ENCODE measurements at places on chromosomes 4 and X.

GRCh38 chr4:87913896-87914295 is 61.6 kb upstream of the SPP1 start:
- no peak for DNase-seq

DNA sequence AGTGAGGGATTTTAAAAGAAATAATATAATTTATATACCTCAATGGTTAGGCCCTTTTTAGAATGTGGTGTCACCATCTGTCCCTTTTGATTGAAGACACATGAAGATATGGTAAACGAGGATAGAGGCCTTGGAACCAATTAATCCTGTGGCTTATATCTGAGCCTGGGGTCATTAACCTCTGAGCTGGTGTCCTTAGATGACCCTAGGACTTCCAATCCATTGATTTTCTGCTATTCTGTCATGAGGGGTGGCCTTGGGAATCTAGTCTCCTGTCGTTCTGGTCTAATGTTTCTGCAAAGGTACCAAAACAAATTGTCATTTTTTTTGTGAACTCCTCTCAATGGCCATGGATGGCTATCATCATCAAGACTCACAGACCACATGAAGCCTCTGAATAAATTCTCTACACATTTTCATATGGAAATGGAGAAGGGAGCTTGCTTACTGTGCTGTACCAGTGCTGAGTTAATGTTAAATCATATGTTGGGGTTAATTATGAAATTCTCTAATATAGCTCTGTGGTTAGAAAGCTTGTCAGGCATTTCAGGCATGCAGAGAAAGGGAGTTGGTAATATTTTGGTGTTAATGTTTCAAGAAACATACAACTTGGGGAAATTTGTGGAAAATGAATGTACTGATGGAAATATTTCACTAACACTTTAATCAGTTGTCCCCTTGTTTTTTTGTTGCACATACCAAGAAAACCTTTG is 204.2 kb upstream of the IL15 start:
- DNase-seq, result no peak

GRCh38 chr4:74370912-74371311 is 6.0 kb downstream of the EREG start:
- DNase-seq, result no peak

- no peak for DNase-seq
These were observed 162.0 kb upstream of the ATP6AP2 start for GRCh38 chrX:40418813-40419195.

DNA sequence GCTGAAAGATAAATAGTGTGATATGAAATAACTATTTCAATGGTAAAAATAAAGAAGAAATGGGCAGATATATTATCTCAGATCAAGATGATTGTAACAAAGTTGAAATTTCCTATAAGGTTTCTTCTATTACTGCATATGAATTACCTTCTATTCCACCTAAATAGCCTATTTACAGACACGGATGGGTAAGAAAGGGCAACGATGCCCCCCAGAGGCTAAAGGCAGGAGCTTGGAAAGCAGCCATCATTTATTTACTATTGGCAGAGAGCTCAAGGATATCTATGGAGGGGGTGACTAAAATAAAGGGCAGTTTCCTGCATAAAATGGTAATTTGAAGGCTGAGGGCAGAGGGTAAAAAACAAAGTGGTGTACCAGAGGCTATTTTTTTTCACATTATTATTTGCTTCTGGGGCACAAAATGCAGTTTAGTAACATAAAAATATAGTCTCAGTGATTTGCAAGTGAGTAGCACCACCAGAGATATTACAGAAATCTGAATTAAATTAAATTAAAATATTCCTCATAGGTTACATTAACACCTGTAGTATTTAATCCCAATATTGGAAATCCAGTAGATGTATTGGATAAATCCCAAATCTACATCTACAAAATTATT is 123.1 kb downstream of the BTC start:
- DNase-seq, result no peak

DNA sequence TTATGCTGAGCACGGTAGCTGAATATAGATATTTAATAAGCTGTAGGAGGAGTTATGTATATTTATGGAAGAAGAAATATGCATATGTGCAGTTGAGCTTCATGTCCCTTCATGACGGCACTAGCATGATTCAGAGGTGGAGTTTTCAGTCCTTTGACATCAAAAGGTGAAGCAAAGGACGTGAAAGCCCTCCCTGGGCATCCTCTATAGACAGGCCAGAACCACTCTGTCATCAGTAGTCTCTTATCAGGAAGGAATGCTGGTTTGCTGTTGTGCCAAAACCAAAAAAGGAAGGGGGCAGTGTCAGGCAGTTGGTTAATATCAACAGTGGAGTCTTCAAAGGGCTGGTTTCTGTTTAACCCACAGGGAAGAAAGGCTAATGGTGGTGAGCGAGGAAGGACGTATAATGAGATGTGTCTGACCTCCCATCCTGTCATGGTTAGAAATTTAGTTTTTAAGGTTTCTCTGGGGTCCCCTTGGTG is 23.5 kb upstream of the IL2 start:
- DNase-seq, result no peak

- DNase-seq, result no peak
These were observed 69.0 kb downstream of the GLRA2 start for GRCh38 chrX:14598330-14598729.

- DNase-seq, result no peak
These were observed 435.7 kb upstream of the FMR1 start for GRCh38 chrX:147476008-147476407.

GRCh38 chr4:144894573-144894972 is 203.4 kb downstream of the ANAPC10 start:
- DNase-seq, result no peak

DNA sequence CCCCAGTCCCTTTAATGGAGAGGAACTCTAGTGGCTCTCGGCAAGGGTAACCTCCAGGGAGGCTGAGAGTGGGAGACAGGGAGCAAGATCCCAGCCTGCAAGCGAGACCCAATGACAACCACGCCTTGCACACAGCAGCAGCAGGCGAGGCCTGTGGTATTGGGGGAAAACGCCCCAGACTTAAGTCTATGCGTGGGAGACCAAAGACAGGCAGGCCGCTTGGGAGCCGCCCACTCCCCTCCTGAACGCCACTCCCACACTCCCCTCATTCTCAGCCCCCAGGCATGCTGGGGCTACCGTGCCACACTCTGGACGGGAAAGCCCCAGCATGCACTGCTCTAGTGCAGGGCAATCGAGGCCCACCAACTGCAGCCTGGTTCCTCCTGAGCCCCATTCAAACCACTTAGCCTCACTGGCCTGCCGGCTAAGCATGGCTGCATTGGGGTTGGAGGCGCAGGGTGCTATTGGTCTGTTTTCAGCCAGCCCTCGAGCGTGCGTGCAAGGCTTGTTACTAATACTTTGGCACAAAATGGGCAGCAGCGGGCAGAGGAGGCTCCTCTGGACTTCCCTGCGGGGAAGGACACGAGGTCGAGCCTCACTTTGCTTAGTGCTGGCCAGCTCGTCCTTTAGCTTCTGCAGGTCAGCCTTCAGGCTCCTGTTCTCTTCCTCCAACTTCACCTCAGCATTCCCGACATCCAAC is 14.8 kb downstream of the SLC6A8 start:
- DNase-seq, result no peak

DNA sequence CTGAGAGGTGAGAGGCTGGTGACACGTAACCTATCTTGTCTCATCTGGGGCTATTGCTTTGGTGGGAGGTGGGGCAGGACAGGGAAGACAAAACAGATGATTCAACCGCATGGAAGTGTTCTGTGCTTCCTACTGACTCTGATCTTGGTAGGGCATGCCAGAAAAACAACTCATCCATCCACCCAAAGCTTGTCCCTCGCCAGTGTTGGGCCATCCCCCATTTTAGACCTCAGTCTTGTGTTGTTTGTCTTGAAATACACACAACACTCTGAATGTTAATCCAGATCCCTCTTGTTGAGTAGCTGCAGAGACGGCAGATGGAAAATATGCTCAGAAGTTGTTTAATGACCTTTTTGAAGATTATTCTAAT is 377 bp downstream of the CHRNA9 start:
- DNase-seq, result no peak

GRCh38 chr4:126776361-126776760 is 856.4 kb upstream of the INTU start:
- DNase-seq, result no peak

DNA sequence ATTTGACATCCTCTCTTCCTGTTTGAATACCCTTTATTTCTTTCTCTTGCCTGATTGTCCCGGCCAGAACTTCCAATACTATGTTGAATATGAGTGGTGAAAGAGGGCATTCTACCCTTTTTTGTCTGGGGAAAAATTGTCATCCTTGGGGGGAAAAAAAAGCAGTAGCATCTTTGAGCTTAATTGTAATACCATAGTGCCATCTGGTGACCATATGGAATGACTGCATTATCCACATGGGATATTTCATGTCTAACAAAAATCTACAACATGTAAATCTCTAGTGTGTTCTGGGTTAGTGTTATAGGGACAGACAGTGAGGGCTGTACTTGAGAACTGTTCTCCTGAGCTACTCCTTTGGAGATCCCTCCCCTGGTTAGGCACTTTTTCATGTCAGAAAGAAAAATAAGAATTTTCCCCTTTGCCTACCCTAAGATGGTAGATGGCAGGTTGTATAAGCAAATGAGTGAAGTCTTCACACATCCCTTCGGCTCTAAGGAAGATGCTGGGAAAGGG is 26.0 kb downstream of the CAPN6 start:
- DNase-seq, result no peak

- DNase-seq, result no peak
These were observed 132.4 kb downstream of the CORIN start for GRCh38 chr4:47705326-47705981.

DNA sequence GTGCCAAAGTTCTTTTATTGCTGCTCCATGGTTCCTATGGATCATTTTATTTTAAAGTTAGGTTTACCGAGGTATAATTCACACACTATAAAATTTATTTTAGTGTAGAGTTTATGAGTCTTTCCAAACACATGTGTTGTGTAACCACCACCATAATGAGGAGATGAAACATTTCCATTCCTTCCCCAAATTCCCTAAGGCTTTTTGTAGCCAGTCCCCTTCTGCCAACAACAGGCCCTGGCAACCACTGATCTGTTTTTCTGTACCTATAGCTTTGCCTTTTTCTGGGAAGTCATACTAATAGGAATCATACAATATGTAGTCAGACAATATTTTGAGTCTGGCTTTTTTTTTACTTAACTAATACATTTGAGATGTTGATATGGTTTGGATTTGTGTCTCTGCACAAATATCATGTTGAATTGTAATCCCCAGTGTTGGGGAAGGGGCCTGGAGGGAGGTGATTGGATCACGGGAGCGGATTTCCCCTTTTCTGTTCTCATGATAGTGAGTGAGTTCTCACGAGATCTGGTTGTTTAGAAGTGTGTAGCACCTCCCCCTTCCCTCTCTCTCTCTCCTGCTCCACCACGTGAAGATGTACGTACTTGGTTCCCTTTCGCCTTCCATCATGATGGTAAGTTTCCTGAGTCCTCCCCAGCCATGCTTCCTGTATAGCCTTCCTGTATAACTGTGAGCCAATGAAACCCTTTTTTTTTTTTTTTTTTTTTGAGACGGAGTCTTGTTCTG is 59.6 kb upstream of the DHX15 start:
- no peak for DNase-seq

DNA sequence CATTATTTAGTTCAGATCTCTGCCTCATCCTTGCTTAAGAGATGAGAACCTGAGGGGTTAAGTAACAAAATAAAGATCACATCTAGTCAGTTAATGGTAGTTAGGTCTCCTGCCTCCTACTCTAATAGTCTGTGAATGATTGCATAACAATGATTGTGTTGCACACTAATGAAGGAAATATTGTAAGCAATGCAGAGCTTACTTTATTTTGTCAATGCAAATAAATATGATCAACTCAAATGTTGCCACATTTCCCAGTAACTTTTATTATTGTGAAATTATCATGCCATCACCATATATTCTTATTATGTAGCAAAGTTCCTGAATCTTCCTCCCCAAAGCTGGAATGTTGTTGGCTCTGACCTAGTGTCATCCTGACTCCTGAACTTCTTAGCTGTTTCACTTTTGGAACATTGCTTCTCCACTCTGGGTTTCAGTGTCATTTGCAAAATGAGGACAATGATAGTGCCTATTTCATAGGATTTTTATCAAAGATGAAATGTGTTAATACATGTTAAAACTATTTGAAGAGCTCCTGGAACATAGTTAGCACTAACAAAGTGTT is 17.0 kb upstream of the GABRA4 start:
- no peak for DNase-seq

DNA sequence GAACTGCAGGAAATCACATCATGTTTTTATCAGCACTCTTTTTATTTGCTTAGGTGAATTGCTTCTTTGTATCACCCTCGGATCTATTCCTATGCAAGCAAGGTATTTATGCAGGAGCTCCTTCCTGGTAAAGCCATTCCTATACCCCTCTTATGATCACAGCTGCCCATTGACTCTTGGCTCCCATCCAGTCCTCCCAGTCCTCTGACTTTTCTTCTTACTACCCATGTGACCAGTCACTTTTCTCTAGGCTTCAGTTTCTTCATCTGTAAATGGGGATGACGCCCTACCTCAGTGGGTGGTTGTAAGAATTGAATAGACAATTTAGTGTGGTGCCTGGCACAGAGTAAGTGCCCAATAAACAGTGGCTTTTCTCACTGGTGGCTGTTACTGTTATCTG is 144.9 kb downstream of the FHIP1A start:
- DNase-seq, result no peak

DNA sequence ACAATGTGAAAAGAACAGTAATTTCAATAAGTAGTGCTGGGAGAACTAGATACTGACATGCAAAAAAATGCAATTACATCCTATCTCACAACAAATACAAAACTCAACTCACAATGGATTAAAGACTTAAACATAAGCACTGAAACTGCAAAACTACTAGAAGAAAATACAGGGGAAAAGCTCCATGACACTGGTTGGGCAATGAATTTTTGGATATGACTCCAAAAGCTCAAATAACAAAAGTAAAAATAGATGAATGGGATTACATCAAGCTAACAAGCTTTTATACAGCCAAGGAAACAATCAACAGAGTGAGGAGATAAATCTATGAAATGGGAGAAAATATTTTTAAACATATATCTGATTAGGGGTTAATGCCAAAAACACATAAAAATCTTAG is 53.1 kb downstream of the ANKRD17 start:
- DNase-seq, result no peak

DNA sequence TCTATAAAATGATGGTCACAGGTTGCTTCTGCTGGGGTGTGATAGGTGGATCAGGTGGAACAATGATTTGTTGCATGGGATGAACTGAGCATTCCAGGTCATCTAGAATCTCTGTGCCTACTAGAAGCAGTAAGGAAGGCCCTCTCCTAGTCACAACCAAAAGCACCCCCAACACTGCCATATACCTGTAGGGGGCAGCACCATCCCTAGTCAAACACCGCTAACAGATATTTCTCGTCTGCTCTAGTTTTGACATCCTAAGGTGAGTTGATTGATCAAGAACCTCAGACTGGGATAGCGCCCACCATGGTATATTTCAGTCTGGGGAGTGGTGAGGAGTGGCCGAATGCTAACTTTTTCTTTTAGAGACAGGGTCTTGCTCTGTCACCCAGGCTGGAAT is 160.2 kb downstream of the NHS start:
- DNase-seq, result no peak

GRCh38 chr4:187668526-187669082 is 327.0 kb upstream of the ZFP42 start:
- DNase-seq, result no peak

All from stimulated activated CD8-positive, alpha-beta memory T cell treated with anti-CD3 and anti-CD28 coated beads, Interleukin-15, amount 100 ng/mL, for 24 hours (primary cell).